ENCODE measurements at places on chromosomes 16 and 17.

DNA sequence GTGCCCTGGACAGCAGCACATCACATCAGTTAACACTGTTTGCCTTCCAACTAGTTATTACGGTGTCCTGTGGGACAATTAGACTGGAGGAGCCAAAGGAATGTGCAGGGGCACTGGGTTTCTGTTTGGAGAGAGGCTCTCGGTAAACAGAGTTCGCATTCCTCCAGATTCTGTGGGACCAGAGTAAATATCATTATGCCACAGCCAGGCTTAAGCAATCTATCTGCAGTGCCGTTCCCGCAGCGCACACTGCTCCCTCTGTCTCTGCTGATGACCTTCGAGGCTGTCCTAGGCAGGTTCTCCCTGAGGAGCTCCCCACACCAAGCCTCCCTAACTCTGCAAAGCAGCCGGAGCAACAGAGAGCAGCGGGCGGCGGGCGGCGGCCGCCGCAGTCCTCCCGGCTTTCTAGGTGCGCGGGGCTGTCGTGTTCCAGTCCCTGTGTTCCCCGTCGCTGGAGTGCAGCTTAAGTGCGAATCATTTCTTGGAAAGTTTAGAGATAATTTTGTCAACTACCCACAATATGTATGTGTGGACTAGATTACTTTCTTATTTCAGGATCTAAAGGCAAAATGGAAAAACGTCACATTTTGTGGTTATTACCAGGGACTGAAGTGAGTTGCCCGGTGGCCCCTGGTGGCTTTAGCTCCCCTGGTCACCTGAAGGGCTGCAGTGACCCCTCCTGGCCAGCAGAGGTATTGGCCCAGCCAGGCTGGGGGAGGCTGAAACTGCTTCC is 43.3 kb downstream of the PGS1 start:
- DNase-seq, result no peak

- no peak for DNase-seq
Observed at GRCh38 chr16:65021852-65022595, 99.8 kb downstream of the CDH11 start.

DNA sequence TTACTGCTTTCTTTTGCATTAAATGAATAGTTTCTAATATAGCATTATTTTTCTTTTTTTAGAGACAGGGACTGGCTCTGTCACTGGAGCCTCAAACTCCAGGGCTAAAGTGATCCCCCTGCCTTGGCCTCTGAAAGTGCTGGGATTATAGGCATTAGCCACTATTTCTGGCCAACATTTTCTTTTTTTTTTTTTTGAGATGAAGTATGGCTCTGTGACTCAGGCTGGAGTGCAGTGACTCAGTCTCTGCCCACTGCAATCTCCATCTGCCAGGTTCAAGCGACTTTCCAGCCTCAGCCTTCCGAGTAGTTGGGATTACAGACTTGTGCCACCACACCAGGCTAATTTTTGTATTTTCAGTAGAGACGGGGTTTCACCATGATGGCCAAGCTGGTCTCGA is 2.0 kb upstream of the DUXB start:
- no peak for DNase-seq

GRCh38 chr16:84038469-84038868 is 4.1 kb downstream of the SLC38A8 start:
- DNase-seq, result no peak

GRCh38 chr16:53955221-53955875 is 251.4 kb downstream of the FTO start:
- no peak for DNase-seq

DNA sequence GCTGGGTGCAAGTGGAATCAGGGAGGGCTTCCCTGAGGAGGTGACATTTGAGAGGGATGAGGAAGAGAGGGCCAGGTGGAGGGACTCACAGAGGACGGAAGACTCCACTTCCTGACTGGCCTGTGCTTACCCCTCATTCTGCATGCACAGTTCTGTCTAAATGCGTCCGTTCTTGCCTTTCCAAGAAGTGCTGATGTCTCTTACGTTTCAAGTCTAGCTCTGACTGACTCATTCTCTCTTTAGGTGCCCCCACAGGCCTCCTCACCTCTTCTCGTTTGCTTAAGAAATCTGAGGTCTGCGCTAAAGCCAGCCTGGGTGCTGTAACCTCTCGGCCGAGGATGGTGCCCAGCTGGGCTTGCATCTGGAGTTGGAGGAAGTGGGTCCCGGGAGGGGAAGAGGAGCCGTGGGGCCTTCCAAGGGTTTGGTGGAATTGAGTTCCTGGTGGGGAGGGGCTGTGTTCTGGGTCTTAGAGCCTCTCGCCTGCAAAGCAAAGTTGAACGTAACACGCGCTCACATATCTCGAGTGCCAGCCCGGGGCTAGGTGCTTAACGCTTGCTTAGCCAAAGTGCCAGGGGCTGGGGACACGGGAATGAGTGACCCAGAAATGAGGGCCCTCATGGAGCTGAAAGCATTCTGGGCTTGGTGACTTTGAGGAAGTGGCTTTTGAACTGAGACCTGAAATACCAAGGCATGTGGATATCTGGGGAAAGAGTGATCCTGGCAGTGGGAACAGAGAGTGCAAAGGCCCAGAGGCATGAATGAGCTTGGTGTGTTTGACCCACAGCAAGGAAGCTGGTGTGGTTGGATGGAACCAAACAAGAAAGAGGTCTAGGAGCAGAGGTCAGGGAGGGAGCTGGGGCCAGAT is 4.8 kb downstream of the IL4R start:
- DNase-seq, result peak; percentile 84

- DNase-seq, result no peak
Observed at GRCh38 chr17:249236-249993, 68.0 kb upstream of the DOC2B start.

DNA sequence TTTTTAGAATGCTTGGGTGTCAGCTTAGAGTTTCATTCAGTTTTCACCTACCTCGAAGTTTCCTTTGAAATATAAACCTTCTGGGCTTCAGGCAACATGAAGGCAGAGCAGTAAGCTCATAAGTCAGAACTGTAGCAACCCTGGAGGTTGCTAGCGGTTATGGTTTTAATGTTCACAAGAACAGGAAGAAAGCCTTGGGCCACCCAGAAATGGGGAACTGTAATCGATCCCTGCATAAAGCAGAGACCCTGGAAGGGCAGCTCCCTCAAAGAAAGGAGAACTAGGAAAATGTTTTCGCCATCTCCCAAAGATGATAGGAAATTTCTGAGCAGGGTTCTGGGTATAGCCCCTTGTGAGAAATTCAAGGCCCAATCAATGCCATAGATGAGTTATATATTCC is 47.8 kb upstream of the RASL10B start:
- no peak for DNase-seq

DNA sequence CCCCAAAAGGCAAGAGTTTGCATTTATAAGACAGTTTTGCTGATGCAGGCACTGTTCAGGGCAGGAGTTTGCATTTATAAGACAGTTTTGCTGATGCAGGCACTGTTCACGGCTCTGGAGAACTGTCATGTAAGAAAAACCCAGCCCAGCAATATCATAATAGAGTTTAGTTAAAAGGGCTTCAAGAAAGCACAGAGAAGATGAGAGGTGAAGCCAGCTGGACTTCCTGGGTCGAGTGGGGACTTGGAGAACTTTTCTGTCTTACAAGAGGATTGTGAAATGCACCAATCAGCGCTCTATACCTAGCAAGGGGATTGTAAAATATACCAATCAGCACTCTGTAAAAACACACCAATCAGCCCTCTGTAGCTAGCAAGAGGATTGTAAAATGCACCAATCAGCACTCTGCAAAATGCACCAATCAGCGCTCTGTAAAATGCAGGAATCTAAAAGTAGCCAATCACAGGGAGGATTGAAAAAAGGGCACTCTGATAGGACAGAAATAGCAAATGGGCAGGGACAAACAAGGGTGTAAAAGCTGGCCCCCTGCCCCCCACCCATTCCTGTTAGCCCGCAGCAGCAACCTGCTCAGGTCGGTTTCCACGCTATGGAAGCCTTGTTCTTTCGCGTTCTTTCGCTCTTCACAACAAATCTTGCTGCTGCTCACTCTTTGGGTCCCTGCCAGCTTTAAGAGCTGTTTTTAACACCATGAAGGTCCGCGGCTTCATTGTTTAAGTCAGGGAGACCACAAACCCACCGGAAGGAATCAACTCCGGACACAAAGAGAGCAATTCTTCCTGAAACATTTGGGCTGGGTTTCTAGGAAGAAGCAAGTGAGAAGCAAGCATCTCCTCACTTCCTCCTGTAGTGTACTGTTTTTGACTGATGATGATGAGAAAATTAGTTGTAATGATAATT is 1.8 kb upstream of the CBX1 start:
- DNase-seq, result no peak

- peak; percentile 81 for DNase-seq
Observed at GRCh38 chr17:67528751-67529436, 151.8 kb downstream of the PITPNC1 start.

- no peak for DNase-seq
Observed at GRCh38 chr16:380762-381011, 1.1 kb downstream of the PGAP6 start.

DNA sequence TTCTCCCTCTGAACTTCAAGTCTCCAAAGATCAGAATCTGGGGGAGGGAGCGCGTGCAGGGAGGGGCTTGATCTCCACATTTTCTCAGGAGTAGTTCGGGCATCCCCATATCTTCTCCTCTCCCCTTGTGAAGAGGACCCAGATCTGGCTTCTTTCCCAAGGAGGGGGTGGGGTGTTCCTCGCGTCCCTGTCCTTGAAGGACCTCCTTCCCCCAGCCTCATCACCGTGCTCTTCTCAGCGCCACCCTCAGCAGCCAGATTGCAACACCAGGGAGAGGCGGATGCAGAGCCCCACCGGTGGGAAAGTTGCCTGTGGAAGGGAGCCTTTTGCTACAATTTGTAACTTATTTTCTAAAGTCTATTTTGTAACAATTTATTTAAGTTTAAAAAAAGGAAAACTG is 5.7 kb downstream of the PRSS53 start:
- DNase-seq, result no peak

DNA sequence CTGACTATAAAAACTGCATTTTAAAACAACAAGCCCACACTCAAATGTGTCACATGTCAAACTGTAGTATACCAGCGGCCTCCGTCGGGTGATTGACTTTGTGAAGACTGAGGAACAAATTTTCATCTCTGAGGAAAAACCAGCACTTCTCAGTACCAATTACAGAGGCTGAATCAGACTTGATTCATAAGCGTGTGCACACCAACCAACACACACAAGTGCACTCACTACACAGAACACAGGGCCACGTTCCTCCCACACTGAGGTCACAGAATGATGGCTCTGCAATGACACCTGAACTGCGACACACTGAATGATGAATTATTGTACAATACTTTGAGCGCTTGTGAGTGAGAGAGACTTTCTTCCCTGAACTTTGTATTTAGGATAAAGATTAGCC is 29.6 kb downstream of the XPO6 start:
- DNase-seq, result no peak

DNA sequence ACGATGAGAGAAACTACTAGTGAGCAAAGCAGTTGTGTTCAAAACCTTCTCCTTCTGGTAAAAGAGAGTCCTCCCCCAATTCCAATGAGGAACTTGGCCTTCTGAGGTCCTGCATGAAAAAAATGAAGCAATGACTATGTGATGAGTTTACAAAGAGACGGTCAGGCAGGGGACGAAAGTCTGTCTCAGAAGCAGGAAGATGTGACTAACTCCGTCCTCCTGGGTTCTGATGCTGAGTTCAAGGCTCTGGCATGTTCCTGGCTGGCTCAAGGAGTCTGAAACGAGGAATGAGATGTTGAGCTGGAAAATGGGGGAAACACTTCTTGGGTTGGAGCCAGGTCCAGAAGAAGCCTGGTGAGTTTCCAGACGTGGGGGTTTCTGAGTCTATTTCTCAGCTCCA is 129.6 kb downstream of the CPPED1 start:
- DNase-seq, result no peak

- DNase-seq, result no peak
Observed at GRCh38 chr17:57920916-57921703, 34.1 kb downstream of the CUEDC1 start.

GRCh38 chr16:80687606-80688005 is 116.8 kb downstream of the CDYL2 start:
- no peak for DNase-seq

DNA sequence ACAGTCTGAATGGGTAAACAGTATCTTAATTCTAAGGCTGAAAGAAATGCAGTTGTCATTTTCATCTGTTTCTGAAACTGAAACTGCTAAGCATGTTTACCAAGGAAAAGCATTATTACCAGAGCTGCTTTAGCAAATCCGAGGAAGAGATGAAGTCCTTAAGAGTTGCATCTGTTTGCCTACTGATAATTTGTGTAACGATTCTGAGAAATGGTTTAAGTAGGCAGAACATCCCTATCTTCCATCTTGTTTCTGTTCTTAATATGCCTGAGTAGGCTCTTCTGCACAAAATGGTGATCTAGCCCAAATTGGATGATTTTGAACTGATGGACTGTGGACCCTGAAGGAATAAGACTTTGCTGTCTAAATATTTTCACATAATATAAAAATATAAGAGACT is 34.9 kb downstream of the NUP93 start:
- DNase-seq, result no peak

DNA sequence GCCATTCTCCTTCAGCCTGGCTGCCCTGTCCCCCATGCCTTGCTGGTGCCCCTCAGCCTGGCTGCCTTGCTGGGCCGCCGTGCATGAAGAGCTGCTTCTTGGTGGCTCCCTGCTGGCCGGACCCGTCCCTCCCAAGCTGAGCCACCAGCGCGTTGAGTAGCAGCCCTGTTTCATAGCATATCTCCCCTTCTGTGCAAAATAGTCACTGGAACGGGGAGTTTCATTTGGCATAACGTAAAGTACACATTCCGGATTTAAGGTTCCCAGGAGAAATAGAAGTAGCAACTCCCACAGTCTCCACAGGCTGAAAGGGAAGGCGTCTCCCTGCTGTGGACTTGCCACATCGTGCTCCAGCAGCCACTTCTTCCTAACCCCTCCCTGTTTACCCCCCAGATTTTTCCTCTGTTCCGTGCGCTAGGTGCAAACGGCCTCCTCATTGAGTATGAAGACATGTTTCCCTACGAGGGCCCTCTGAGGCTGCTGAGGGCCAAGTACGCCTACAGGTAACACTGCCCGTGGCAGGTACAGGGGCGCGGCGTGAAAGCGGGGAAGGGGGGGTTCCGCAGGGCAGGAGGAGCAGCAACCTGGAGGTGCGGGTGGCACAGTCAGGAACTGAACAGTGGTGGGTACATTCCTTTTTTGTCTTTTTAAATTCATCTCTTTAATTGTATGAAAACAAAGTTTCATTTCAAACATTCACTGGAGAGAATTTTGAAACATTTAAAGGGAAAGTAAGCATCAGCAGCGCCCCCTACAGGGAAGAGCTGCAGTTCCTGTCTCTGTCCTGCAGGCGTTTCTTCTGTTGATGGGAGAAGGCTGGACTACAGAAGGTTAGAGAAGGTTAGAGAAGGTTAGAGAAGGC is 5.8 kb upstream of the OGFOD3 start:
- DNase-seq, result no peak

DNA sequence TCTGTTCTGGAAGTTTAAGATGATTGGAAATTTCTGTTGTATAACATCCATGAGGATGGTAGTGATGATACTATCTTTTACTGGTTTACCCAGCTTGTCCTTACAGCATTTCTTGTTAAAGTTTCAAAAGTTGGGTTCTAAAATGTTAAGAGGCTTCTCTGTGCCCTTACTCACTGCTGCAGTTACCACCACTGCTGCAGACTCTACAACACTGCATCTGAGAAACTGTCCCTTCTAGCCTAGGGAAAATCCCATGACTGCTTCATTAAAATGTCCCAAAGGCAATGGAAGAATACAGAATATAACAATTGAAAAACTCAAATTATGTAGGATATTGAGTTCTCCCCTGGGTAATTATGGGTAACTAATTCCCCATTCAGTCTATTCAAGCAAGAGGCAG is 3.8 kb upstream of the NSRP1 start:
- DNase-seq, result no peak
